Left colon (tissue), 2 donors: ENCODE measurements at places on chromosomes 6 and 20.
A peak's percentile ranks its signal among the peaks of the same experiment; 100 is the strongest.

DNA sequence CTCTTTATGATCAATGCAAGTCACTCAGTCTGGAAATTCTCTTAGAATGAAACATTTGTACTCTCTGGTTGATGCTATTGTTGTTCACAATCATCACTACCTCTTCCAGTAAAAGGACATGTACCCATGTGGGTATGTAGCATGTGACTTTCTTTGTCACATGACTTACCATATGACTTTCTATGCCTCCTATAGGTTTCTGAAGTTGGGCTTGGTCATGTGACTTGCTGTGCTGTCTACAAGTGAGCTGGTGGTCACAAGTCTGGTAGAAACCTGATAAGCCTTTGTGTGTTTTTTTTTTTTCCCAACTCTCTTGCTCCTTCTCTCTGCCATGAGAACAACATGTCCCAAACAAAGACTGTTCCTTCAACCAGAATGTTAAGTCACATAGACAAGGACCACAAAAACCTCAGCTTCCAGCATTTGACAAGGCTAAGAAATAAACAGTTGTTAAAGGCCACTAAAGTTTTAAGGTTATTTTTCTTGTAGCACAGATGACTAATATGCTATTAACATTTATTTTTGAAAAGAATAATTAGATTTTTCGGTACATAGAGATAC lies 379.2 kb upstream of the SLC35B3 start:
- no peak for DNase-seq

DNA sequence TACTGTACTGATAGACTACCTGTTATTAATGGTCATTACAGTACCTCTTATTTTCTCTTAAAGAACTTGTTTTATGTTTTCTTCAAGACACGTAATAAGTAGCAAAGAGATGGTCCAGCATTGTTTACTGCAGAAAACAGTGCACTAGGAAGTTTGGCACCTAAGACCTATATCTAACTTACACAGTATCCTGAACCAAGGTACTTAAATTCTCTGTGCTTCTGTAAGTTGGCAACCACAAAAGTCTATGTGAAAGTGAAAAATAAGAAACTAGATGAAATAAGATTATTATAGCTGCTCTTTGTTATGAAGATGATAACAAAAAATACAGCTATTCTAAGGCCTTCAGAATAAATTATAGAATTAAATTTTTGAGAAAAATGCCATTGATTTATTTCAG lies 411.7 kb upstream of the SOX4 start:
- no peak for DNase-seq

GRCh38 chr20:29873946-29874345 lies 1383.5 kb upstream of the DEFB115 start:
- DNase-seq = peak; percentile 30

GRCh38 chr20:40986774-40987173 lies 41.8 kb upstream of the TOP1 start:
- no peak for DNase-seq

DNA sequence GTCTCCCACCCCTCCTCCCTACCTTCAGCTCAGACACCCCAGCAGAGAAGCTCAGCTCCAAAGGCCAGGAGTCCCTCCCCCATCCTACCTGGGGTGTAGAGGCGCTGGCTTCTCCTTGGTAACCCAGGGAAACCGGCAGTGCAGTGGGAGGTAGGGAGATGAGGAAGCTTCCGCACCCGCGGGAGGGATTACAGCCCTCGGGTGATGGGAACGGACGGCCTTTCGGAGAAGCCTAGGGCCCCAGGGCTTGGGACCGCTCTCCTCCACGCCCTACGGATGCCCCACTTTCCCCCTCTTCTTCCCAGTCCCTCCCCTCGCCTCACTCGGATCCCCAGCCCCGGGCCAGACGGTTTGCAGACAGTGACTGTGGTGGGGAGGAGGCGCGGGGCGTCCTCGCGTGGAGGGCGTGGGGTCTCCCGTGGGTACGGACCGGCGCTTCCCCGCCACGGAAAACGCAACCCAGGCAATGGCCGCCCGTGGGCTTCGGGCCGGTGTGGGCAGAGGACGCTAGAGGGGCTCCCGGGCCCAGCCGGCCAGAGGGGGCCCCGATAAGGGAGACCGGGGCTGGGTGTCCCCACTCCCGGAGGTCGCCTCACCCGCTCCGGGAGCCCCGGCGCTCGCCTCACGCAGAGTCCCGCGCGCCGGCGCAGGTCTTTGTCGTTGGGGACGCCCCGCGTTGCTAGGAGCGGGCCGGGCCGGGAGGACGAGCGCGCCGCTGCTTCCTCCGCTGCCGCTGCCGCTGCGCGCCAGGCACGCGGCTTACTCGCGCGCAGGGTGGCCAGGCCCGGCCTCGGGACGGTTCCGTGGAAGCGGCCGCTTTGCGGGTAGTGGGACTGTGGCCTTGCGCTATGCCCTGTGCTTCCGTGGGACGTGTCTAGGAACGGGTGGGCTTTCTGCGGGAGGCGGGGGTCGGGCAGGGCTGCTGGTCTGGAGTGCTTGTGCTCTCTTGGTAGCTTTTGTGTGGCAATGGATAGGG lies 15.8 kb downstream of the AARS2 start:
- peak; percentile 47 for DNase-seq

DNA sequence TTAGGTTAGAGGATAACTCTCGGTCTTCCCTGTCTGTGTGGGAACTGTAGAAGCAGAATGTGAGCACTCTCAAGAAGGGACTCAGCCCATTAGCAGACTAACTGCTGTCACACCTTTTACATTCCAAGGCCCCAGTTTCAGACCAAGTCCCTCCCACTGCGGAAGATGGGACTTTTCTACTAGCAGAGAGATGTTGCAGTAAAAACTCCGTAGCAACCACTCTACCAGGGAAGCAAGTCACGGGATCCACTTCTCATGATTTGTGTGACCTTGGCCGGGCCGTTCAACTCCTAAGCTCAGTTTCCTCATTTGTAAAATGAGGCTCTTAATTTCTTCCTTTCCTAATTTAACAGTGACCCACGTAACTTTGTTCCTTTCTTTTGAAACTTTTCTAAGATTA lies 77.1 kb upstream of the SLC4A11 start:
- DNase-seq = no peak

- DNase-seq = no peak
Observed at GRCh38 chr6:93902517-93902916, 483.2 kb upstream of the EPHA7 start.

DNA sequence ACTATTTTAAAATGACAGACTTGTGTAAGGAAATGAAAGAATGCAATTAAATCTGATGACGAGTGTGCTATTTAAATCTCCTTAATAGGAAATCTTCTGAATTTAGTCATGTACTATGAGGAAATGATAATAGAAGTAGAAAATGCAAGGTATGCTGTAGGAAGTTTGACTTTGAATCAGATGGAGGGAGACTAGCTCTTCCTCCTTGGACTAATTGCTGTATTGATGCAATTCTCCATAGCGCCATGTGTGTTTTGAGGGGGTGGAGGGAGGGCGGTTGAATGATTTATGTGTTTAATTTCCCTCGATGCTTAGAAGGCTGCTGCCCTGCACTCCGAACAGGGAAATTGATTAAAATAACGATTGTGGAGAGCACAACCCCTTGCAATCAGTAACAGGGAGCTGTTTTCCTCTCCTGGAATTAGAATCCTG lies 214.4 kb upstream of the PRND start:
- DNase-seq = no peak

DNA sequence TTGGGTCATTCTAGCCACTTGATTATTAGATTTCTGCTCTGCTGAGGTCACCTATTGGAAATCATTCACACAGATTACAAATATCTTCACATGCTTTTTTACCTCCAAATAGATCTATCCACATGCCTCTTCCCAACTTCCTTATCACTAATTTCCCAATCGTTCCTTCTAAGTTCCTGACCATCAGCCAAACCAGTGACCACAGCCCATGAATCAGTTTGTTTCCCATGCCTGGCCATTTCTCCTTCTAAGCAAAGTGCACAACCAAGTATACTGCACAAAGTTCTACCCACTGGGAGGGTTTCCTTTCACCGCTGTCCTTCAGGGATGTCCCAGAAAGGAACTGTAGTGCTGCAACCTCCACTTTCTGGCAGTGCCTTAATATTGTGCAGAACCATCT lies 140.5 kb upstream of the SYNDIG1 start:
- no peak for DNase-seq

- DNase-seq = no peak
Observed at GRCh38 chr20:1012359-1013168, 10.5 kb upstream of the RSPO4 start.

DNA sequence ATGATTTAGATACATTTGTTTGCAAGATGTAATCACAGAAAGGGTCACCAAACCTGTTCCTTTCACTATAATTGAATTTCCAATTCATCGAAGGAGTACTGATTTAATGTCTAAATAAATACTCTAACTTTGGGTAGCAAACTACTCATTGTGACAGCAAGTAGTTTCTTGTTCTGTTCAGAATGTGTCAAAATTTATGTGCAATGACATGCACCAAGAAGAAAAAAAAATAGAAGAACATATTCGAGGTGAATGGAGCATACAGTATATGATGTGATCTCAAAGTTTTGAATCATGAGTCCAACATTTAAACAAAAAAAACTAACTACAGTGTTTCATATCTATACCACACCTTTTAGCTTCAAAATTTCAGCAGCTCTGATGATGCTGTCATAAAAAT lies 583.6 kb upstream of the MMS22L start:
- no peak for DNase-seq

- DNase-seq = no peak
Observed at GRCh38 chr6:6920114-6920986, 187.4 kb upstream of the RREB1 start.

DNA sequence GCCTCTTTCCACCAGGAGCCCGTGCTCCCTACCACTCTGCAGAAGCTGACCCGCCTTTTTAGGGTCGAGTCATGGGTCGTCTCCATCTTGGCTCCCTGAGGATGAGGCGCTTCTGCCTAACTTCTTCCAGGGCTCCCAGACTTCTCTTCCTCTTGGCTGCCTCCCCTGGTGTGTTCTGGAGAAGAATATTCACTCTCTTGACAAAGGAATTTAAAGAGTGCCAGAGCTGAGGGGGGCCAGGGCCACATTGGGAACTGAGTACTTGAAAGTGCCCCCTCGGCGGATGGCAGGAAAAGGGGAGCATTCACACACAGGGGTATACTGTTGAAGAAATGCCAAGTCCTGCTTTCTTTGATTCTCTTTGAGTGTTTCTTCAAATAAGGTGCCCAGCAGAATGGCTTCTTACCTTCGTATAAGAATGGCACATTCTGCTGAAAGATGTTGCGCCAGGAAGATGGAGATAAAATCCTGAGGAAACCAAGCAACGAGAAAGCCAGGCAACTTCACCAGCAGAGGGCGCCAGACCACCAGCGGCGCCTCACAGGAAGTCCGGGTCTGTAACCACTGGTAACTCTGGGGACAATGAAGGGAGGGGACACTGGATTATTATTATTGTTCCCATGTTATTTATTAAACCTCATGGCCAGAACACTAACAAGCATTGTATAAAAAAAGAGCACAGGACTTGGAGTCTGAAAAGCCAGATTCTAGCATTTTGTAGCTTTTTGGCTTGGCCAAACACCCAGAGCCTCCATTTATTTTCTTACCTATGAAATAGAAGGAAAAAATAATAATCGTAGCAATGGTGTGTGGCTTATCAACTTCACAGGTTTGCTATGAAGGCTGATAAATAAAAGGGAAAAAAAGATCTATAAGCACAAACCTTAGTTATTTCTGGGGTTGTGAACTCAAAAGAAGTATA lies 176.7 kb downstream of the HACE1 start:
- no peak for DNase-seq

DNA sequence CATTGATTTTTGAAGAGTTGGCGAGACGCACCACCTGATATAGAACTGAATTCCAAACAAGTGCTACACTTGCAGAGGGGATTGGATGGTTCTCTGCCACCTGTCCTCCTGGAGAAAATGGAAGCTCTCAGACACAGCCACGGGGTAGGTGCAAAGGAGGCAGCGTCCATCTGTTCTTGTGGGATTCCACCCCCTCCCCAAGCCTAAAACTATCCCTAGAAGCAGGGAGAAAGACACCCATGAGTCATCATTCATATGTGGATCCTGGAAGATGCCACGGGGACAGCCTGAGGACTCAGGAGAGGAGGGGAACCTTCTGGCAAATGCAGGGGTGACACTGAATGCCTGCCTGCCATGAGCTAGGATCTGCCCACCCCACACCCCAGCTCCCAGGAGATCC lies 171.3 kb upstream of the CST7 start:
- no peak for DNase-seq

DNA sequence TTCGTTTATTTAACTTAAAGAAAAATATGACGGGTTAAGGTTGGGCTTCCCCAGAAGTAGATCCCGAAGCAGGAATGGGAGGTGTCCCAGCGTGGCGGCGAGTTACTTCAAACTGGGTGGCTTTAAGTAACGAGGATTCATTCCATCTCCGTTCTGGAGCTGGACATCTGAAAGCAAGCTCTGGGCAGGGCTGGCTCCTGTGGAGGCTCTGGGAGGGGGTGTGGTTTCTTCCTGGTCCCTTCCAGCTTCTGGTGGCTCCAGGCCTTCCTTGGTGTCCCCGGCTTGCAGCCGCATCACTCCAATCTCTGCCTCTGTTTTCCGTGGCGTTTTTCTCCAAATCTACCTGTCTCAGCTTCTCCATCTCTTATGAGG lies 47.3 kb upstream of the BHLHE23 start:
- no peak for DNase-seq

GRCh38 chr6:18464176-18464575 lies 77.0 kb downstream of the RNF144B start:
- DNase-seq = no peak

DNA sequence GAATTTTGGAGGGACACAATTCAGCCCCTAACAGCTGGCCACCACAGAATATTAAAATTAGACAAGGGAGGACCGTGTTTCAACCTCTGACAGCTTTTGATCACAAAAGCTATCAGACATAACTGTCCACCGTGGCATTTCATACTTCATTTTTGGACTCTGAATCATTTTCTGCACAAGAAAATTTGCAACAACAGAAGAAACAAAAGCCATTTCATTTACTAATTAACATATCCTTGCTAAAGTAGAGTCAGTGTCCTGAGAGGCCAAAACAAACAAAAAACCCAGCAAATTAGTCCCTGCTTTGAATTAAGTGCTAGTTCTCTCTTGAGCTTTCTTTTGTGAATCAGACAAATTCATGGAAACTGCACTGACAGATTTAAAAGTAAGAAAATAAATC lies 17.6 kb upstream of the COL12A1 start:
- DNase-seq = no peak

GRCh38 chr20:43972051-43972450 lies 57.4 kb downstream of the TOX2 start:
- no peak for DNase-seq

- no peak for DNase-seq
Observed at GRCh38 chr6:90083891-90084290, 189.6 kb downstream of the GJA10 start.

- no peak for DNase-seq
Observed at GRCh38 chr20:3235666-3236324, 3.2 kb downstream of the SLC4A11 start.

- no peak for DNase-seq
Observed at GRCh38 chr20:53142225-53143127, 170.3 kb downstream of the TSHZ2 start.

DNA sequence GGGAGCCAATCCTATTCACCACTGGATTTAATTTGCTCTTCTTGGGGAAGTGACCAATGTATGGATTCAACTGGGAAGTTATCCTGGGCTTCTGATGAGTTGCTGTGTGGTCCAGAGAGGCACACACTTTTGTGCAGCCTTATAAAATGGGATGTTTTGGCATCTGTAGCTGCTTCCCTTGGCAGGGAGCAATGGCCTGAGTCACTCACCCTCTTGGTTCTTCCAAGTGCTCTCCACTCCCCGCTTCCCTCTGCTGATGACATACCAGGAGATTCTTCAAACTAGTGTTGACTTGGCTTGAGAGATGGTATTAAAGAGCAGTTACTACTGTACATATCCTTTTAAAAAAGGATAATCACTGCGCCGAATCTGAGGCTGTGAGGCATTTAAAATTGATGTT lies 105.8 kb downstream of the JARID2 start:
- DNase-seq = peak; percentile 37

- no peak for DNase-seq
Observed at GRCh38 chr6:109713097-109713496, 22.0 kb downstream of the FIG4 start.
